ENCODE measurements at places on chromosomes 5 and 9. TPM values are rescaled to one million over a fixed set of nuclear protein-coding genes. Genes with fewer than 3 reads are reported as not detected.

- no peak overlapping the region for H3K4me3 ChIP-seq
- peaks cover 5% of the 10 kb centered on the region for H3K27me3 ChIP-seq
- no peak overlapping the region for H3K27ac ChIP-seq
- no peaks in the 10 kb centered on the region for H3K36me3 ChIP-seq
Observed at GRCh38 chr5:14182761-14183160, 39.6 kb downstream of the TRIO start.

The S100Z gene
- total RNA-seq = 0.99 TPM

DNA sequence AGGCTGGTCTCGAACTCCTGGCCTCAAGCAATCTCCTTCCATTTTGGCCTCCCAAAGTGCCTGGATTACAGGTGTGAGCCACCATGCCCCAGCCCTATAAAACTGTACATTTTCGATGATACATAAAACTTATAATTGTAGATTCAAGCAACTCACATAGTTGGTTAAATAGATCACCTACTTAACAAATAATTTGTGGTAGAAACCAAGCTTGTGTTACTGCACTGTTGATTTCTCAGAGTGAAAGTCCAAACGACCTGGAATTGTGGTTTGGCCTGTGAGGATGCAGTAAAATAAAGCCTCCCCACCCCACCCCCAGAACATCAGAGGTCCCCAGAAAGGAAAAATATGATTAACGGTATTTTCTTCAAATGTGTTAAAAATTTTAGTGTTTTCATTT, 92.7 kb downstream of the TRIO start:
- DNase-seq = no peak
- H3K36me3 ChIP-seq = no peaks in the 10 kb centered on the region
- H3K27me3 ChIP-seq = peaks cover 11% of the 10 kb centered on the region
- no peak overlapping the region for H3K27ac ChIP-seq
- H3K4me3 ChIP-seq = no peak overlapping the region

The TMEM171 gene
- total RNA-seq = not detected

The SPAAR gene
- total RNA-seq = not detected

DNA sequence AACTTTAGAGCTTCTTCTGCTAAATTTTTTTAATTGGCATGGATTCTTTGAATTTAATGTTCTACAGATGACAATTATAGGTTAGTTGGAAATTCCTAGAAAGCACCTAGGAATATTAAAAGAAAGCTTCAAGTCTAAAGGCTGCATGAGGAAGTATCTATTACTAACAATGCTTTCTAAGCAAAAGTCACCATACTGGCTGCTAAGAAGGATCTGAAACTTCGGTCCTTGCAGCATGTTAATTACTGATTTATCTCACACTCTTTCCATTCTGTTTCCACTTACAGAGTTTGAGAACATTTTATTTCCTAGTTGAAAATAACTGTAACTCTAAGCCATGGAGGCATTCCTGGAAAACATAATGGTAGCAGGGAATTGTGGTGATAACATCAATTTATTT, 8.4 kb downstream of the SEMA6A start:
- H3K27me3 ChIP-seq = peaks cover 39% of the 10 kb centered on the region
- no peak overlapping the region for H3K27ac ChIP-seq
- H3K4me1 ChIP-seq = no peaks in the 10 kb centered on the region
- no peak overlapping the region for H3K4me3 ChIP-seq

- no peak overlapping the region for H3K27ac ChIP-seq
- DNase-seq = no peak
- no peaks in the 10 kb centered on the region for H3K27me3 ChIP-seq
Observed at GRCh38 chr5:71663191-71663969, 55.7 kb upstream of the CARTPT start.

GRCh38 chr9:38234479-38235170, 157.9 kb upstream of the ALDH1B1 start:
- DNase-seq = no peak
- H3K27me3 ChIP-seq = peaks cover 2% of the 10 kb centered on the region
- no peaks in the 10 kb centered on the region for H3K4me1 ChIP-seq
- no peak overlapping the region for H3K4me3 ChIP-seq
- H3K27ac ChIP-seq = no peak overlapping the region
- no peaks in the 10 kb centered on the region for H3K36me3 ChIP-seq

DNA sequence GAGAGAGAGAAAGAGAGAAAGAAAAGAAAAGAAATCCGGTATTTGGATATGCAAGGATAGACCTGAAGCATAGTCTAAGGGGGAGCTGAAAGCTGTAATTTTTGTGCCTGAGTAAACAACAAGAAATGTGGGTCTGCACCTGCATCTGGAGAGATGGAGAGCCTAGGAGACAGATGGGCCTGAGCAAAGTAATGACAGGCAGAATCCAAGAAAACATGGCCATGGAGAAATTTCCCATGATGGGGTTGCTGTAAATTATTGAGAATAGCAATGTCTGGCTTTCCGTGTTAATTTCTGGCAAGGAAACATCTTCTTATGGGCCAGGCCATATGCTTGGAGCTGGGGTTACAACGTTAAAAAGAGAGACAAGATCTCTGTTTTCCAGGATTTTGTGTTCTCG, 40.2 kb downstream of the YIPF5 start:
- peaks cover 8% of the 10 kb centered on the region for H3K27me3 ChIP-seq
- H3K27ac ChIP-seq = no peak overlapping the region
- no peaks in the 10 kb centered on the region for H3K4me1 ChIP-seq

- no peak overlapping the region for H3K4me3 ChIP-seq
- H3K27ac ChIP-seq = no peak overlapping the region
- peaks cover 44% of the 10 kb centered on the region for H3K36me3 ChIP-seq
- H3K27me3 ChIP-seq = no peaks in the 10 kb centered on the region
Observed at GRCh38 chr9:135920973-135921585, 13.7 kb upstream of the CAMSAP1 start.

GRCh38 chr9:127007638-127008037, 93.1 kb downstream of the RALGPS1 start:
- no peak overlapping the region for H3K4me3 ChIP-seq
- H3K27ac ChIP-seq = no peak overlapping the region
- no peaks in the 10 kb centered on the region for H3K36me3 ChIP-seq
- no peak for DNase-seq

The FOXD4L3 gene
- not detected for total RNA-seq

DNA sequence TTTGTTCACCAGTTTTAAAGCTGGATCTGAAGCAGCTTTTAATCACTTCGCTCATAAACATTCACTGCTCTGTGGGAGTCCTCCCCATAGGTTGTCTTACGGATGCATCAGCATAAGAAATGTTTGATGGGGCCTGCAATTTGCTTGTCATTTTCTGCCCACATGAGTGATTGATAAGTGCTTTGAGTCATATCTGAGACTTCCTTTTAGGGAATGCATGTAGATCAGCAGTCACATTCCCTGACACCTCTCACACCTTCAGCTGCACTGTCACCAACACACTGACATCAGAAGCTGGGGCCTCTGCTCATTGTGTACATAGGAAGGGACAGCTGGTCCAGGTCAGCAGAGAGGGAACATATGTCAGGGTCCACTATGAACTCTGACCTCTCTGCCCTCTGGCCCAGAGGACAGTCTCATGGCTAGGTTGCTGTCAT, 84.1 kb upstream of the SPATA31D4 start:
- H3K4me3 ChIP-seq = no peak overlapping the region
- H3K27ac ChIP-seq = no peak overlapping the region
- no peaks in the 10 kb centered on the region for H3K4me1 ChIP-seq
- H3K36me3 ChIP-seq = no peaks in the 10 kb centered on the region

GRCh38 chr9:109385499-109385898, 64.6 kb upstream of the EPB41L4B start:
- peaks cover 2% of the 10 kb centered on the region for H3K4me1 ChIP-seq
- H3K4me3 ChIP-seq = no peak overlapping the region
- H3K27ac ChIP-seq = no peak overlapping the region

The POMT1 gene
- total RNA-seq = 46.9 TPM

- H3K4me1 ChIP-seq = no peaks in the 10 kb centered on the region
- DNase-seq = no peak
Observed at GRCh38 chr9:74721696-74722660, 165.7 kb downstream of the TRPM6 start.

Data from activated T-helper 2 cell treated with anti-CD3 and anti-CD28 coated beads, Interferon-gamma antibody, Interleukin-2, Interleukin-4, amounts not matched to agents 10 μg/mL and 5 μg/mL and 100 μg/mL, durations not matched to agents 14 hours and 24 hours and 36 hours (primary cell).